Stimulated activated CD8-positive, alpha-beta memory T cell treated with anti-CD3 and anti-CD28 coated beads, Interleukin-15, amount 100 ng/mL, for 48 hours (primary cell): ENCODE measurements at places on chromosomes 3 and 15.

GRCh38 chr3:30747771-30748281, 141.4 kb downstream of the TGFBR2 start:
- no peak for DNase-seq

DNA sequence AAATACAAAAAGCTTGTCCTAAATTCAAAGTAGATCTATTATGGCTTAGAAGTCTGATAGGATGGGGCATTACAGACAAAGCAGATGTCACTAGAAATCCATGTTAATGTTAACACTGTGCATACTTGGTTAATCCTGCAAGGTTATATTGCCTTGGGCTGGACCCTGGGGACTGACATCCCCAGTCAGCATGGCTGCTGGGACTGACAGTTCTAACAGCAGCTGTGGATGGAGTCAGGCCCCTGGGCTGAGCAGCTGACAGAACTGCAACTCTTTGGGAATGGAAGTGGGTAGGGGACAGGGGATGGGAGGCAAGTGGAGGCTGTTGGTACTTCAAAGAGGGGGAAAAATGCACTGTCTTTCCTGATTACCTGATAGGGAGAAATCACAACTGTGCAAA, 7.5 kb downstream of the P2RY1 start:
- no peak for DNase-seq

GRCh38 chr3:25820366-25820765, 30.5 kb downstream of the OXSM start:
- no peak for DNase-seq

- no peak for DNase-seq
Observed at GRCh38 chr3:109900783-109901182, 563.4 kb upstream of the DPPA4 start.

GRCh38 chr3:25000971-25001591, 427.0 kb upstream of the RARB start:
- no peak for DNase-seq

DNA sequence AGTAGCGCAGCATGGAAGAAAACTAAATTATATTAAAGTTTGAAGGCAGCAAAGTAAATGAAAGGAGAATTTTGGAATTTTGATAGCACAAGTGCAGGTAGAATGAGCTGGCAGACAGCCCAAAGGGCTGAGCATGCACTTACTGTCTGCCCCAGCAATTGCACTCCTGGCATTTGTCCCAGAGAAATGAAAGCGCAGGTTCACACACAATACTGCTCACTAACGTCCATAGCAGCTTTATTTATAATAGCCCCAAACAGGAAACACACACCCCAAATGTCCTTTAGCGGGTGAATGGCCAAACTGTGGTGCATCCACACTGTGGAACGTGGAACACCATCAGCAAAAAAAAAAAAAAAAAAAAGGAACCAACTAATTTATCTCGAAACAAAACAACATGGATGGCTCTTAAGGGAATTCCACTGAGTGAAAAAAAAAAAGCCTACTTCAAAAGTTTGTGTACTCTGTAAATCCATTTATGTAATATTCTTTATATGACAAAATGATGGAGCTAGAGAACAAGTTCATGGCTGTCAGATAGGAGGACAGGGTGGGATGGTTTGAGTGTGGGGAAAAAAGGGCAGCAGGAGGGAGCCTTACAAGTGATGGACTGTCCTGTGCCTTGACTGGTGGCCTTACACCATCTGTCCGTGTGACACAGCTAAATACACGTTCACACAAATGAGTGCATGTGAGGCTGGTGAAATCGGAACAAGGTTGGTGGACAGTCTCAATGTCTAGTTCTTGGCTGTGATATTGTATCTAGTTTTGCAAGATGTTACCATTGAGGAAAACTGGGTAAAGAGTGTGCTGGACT, 6.0 kb upstream of the TM2D3 start:
- DNase-seq, result no peak

- DNase-seq, result no peak
Observed at GRCh38 chr3:24523988-24524727, 29.5 kb upstream of the THRB start.

DNA sequence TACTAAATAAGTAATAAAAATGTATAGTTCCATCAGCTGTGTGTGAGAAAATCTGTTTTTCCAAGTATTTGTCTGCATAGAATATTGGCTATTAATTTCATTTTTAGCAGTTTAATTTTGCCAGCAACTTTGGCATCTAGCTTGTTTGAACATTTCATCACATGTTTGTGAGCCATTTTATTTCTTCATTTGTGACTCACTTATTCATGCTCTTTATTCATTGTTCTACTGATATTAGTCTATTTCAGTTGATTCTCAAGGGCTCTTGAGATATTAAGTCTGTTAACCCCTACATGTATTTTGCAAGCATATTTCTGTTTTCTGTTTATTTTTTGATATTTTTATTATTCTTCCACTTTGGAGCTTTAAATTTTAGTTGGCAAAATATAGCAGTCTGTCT, 74.0 kb upstream of the PHLDB2 start:
- DNase-seq, result no peak

DNA sequence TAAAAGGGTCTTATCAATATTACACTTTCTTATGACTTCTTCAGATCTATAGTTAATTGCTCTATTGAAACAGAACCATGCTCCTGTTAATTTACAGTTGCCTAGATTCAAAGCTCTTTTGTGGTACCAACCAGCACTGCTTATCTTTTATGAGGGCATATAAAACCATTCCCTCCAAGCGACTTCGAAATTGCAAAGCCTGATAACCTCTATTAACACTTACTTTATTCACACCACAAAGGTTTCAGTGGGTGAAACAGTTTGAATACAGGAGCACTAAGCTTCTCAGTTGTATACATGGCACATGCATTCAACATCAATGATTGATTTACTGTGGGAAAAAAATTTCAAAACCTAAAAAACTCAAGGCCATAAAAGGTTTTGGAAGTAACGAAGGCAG, 74.9 kb upstream of the PPIB start:
- no peak for DNase-seq

- DNase-seq, result no peak
Observed at GRCh38 chr3:184366619-184367289, 5.2 kb downstream of the POLR2H start.

DNA sequence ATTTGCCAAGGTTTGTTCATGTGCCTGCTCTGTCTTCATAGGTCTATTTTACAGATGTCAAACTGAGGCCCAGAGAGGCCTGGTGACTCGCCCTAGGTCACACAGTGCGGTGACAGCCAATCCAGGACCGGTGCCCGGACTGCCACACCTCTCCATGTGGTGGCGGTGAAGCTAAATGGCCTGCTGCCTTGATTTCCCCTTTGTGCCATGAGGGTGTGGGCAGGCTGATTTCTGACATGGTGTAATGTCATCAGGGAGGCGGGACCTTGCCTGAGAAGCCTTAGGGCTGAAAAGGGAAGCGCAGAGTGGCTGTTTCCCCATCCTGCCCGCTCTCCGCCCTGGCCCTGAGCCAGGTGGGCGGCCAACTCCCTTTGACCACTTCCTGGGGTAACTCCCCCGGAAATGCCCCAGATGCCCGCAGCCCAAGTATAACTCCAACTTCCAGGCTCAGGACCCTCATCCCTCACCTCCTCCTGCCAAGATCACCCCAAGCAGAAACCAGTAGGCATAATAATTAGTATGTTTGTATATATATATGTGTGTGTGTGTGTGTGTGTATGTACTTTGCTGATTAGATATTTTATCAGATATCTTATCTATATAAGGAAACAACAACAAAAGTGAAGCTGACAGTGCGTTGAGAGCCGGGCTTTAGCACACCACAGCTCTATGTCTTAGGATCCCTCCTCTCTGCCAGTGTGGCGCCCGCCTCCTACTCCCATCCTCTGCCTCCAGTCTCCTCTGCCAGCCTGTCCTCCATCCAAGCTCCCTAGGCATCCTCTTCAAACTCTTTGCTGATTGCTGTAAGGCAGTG, 63.9 kb downstream of the IQSEC1 start:
- DNase-seq, result peak; percentile 60

DNA sequence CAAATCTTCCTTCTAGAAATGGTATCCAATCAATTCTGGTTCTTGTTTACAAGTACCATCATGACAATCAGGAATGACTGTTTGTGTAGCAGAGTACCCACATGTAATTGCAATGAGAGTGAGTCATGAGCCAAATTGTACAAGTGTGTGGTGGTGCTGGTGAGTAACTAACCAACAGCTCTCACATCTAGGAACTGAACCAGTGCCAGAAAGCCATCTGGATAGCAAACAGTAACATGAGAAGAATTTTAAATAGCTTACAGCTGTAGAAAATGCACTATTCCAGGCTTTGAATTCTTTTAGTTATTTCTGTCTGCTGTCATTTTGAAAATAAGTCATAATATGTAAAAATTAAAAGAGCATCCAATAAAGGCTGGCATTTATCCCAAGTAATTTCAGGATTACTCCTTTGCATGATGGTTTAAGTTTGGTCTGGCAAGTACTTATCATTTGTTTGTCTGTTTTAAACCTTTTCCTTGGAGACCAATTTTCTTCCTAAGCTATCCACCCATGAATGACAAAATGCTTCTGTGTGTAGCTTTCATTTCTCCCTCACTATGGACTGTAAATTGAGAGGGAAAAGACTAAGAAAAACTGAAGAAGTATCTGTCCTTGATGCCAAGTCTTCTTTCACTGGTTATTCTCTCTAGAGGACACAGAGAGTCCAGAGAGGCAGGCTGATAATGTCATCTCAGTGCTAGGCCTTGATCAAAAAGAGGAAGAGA, 60.0 kb downstream of the PIK3CB start:
- DNase-seq, result no peak

- DNase-seq, result no peak
Observed at GRCh38 chr3:40350529-40350928, 36.5 kb upstream of the ENTPD3 start.
